ENCODE measurements at places on chromosomes 6 and 20. TPM values are rescaled to one million over a fixed set of nuclear protein-coding genes. Genes with fewer than 3 reads are reported as not detected.

HTR1E gene
- polyA plus RNA-seq: not detected

WFDC6 gene
- polyA plus RNA-seq: not detected

XRN2 gene
- polyA plus RNA-seq: 22.6 TPM

MYBL2 gene
- not detected for polyA plus RNA-seq
